ENCODE measurements at places on chromosomes 11 and 22.
A peak's percentile ranks its signal among the peaks of the same experiment; 100 is the strongest.

DNA sequence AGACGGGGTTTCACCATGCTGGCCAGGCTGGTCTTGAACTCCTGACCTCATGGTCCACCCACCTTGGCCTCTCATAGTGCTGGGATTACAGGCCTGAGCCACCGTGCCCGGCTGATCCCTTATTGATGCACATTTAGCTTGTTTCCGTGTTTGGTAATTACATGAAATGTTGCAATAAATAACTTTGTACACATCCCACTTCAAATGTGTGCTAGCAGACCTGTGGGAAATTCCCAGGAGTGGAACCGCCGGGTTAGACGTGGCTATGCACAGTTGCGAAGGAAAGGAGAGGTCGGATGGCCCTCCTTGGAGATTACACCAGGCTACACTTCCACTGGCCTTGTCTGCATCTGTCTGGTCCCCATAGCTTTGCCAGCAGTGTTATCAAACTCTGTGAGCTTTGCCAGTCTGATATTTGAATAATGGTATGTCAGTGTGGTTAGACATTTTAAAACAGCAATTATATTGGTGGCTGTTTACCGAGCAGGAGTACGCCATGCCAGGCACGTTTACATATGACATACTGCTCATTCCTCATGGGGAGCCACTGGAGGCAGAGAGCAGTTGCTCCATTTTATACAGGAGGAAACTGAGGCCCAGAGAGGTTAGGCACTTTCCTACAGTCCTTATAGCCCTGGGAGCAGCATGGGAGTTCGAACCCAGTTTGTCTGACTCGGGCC, 27.2 kb upstream of the SYT7 start:
- DNase-seq = no peak

DNA sequence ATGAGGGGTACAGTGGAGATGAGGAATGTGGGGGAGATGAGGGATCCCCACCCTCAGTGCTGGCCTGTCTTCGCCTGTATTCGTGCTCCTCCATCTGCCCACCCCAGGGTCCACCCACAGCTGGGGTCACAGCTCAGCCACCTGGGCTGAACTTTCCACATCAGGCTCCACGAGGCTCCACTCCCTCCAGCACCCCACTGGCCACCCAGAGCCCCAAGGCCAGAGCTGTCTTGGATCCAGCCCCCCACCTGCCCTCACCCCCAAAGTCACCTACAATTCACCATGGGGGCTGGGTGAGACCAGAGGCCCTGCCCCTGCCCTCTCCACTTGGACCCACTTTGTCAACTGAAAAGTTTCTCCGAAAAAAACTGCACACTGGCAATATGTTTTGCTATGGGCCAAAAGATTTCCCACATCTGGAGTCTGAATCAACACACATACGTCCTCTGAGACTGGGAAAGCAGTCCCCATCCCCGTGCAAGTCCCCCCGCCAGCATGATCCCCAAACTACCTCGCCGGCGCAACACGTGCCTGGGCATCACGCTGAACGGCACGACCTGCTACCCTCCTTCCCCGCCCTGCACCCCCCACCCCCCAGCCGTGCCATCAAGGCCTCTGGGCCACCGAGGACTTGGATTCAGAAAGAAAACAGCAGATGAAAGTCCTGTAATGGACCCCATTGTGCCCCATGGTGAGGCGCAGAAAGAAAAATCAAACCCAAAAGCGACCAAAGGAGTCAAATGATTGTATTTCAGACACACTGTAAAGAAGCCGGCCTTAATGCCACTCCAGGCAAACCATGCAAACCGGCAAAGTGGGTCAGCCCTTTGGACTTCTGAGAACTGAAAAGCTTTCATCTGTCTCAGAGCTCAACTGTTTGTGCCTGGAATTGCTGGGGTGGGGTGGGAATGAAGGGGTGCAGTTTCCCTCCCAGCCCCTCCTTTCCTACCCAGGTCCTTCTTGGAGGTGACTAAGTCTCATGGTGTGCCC, 16.5 kb upstream of the GAL start:
- no peak for DNase-seq

GRCh38 chr11:16796311-16796710, 57.9 kb downstream of the C11orf58 start:
- DNase-seq = no peak

DNA sequence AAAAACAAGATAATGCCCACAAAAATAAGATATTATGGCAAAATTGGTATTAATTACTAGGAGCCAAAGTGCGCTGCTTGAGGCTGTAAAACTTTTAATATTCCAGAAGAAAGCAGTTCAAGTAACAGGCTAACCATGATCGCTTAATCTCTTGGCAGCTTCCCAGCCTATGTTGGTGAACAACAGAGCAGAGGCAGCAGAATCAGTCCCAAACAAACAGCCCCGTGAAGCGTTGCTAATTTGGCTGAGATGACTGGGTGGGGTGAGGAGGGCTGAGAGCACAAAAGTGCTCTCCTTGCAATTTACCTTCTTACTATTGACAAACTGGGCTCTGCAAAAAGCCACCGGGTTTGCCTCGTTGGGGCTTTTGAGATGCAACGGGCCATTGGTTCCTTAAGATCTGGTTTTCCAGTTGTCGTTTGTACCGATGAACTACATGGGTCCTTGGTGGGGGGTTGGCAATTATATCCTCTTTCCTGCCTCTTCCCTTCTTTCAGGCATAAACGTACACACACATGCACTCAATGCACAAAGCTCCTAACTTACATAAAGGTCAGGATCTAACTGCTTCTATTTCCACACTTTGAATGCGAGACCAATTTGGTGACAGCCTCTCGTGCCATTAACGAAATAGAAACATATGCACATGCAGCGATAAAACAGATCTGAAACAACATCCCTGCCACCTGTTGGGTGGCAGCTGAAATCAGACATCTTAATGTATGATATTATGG, 407.6 kb upstream of the CADM1 start:
- no peak for DNase-seq

DNA sequence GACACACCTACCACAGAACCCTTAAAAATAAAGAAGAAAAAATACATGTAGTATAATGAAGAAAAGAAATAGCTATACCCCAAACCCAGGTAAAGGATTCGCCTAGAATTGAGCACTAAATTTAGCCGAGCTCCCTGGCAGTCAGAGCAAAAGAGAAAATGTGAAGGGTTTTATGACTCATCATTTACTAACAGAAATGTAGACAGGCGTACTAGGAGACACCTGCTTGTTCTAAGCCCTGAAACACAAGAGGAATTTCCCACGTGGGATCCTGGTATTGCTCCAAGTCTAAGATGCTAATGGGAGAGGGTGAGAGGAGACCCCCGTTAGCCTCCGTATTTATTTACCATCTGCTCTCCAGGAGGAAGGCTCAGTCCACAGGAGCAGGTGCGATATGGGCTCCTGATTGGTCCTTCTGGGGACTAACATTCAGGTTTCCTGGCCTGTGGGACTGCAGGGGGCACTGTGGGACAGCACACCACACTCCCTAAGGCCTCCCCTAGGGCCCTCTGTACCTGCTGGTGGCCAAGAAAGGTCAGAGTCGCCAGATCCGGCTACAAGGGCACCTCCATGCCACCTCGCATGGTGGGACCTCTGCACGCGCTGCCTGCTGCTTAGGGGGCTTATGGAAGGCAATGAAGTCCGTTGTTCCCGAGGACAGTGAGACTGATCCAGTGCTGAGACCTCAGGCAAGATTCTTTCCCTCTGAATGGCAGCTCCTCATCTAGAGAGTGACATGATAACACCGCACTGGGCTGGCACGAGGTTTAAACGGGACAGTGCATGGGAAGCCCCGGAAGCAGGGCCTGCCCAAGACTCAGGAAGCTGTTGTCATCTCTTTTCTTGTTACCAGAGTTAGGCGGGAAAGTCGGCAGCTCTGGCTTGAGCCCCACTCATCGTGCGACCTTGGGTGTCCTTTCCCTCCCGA, 25.8 kb downstream of the KCNC1 start:
- DNase-seq = peak; percentile 4

GRCh38 chr22:49701380-49702067, 126.1 kb downstream of the BRD1 start:
- DNase-seq = no peak

DNA sequence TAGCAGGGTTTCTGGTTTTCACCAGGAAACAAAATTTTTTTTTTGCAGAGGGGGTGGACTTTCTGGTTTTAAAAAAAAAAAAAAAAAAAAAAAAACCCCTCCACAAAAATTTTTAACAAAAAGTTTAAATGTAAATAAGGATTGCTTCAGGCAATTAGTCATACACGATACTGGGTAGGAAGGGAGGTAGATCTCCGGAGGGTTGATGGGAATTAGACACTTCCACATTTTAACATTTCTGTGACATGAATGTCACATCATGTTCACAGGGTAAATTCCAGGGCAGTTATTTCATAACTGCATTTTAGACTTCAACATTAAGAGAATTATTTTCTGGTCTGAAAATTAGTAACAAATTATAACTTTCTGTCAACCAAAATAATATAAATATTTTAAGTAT, 15.9 kb downstream of the NUP98 start:
- DNase-seq = no peak

DNA sequence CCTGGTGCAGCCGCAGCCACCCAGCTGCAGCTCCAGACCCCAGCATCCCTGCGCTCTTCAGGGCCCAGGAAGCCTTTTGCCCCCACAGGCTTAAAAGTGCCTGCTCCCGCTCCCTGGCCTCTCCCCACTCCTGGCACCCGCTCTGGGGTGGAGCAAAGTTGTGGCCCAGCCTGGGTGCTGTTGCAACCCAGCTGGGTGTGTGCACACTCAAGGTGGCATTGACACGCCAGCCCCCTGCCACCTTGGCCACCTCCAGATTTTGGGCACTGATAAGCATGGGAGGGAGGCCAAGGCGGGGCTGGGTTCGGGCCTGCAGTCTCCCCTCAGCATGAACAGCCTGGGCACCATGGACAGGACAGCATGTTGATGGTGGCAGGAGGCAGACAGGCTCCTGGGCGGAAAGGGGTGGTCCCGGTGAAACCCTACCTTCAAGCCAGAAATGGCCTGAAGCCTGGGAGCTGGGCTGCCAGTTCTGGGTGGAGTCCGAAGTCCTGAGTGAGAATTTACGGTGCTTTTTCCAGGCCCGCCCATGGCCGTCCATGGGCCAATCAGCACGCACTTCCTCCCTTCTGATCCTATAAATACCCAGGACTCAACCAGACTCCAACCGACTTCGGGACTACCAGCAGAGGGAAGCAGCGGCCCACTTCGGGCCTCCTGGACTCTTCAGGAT, 23.6 kb upstream of the RNASEH2C start:
- no peak for DNase-seq

- DNase-seq = no peak
These were observed 435 bp upstream of the TAF6L start for GRCh38 chr11:62770778-62771143.

DNA sequence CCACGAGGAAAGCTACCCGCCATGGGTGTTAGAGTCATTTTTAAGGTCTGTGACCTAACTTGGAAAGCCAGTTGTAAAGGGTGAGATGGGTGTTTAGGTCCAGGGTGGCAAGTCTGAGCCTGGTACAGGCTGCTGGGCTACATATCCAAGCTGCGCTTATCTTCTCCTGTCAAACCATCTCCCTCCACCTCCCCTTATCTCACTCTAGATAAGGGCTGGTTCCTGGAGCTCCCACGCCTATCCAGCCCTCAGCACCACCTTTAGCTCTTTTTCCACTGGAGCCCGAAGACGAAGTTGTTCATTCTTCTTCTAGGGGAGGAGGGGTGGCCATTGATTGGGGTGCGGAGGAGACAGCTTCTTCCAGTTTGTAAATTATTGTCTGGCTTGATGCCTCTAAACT, 48.5 kb downstream of the MICAL2 start:
- DNase-seq = no peak
